ENCODE measurements at places on chromosomes 5 and 9.

GRCh38 chr5:43075319-43076293, 35.5 kb upstream of the ANXA2R start:
- no peak for DNase-seq

GRCh38 chr9:15222313-15222712, 84.7 kb downstream of the TTC39B start:
- no peak for DNase-seq

DNA sequence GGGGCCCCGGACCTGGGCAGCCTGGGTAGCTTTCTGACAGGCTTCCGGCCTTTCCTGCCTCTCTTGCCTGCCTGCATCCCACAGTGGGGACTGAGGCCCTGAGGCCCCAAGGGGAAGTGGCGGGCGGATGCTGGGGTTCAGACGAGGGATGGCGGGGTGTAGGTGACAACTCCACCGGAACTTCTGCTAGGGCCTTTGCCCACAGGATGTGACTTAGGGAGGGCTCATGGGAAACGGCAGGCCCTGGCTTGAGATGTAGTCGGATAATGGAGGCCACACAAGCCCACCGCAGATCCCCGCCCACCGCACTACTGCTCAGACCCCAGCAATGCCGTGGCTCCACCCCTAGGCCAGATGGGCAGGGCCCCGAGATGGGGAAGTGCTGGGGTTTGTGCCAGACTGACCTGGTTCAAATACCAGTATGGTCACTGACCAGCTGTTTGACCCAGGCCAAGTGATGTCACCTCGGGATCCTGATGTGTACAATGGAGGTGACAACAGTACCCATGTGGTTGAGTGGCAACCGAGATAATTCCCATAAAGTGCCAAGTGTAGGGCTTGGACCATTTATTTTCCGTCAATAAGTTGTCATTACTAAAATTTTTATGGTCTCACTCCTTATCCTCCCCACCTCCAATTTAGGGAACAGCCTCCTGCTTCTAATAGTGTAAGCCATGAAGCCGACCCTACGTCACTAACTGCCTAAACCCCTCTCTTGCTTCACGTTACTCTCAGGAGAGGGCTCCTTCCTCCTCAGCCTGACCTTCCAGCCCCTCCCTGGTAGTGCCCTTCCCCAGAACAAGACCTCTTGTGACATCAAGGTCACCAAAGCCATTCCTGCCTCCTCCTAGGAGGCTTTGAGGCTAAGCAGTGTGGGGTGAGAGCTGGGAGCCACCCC, 2.5 kb upstream of the CDK9 start:
- peak; percentile 48 for DNase-seq

GRCh38 chr5:167415779-167416746, 875.4 kb upstream of the WWC1 start:
- DNase-seq = no peak

DNA sequence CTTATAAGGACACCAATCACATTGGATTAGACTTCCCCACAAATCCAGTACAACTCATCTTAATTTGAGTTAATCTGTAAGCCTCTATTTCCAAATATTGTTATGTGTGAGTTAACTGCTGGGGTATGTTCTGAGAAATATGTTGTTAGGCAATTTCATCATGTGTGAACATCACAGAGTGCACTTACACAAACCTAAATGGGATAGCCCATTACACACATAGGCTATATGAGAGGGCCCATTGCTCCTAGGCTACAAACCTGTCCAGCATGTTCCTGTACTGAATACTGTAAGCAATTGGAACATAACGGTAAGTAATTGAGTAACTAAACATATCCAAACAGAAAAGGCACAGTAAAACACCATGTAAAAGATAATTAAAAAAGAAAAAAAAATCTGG, 19.1 kb upstream of the ARSI start:
- no peak for DNase-seq

DNA sequence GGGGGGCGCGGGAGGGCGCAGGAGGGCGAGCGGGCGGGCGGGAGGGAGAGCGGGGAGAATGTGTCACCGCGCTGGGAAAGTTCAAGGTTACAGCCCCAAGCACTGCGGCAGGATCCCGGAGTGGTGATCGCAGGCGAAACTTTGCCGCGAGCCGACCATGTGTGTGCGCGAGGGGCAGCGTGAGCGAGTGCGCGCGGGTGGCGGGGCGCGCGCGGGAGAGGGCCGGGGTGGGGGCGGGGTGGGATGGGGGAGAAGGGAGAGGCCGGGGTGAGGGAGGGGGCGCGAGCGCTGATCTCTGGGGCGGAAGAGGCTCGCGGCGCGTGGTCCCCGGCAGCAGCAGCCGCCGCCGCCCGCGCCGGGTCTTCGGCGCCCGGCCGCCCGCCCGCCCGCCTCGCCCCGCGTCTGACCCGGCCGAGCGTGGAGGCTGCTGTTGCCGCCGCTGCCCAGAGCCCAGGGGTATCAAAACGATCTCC, at the start of gene NFIB:
NFIB (minus strand) TSS at position 191 of the 473 bp plus-strand sequence. CDS start 630 bp downstream, outside the sequence.
- no peak for DNase-seq

DNA sequence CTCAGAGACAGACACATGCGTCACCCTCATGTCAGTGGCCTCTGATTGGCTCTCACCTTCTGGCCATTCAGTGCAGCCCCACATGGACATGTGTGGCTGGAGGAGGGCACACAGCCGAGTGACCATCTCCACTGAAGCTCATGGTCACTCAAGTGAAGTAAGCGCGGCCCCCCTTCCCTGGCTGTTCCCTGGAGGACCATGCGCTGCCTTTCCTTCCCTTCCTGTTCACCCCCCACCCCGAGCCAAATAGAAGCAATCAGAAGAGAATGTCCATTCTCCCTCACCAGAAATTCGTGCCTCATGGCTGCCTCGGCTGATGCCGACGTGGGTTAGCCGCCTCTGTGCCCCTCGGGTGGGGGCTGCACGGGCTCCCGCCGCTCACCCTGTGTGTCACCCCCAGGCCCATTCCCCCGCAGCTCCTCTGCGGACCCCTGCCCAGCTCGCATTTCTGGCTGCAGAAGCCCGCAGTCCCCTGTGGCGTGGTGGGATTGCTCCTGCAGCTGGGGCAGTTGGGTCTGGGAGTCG, 12.5 kb upstream of the COL5A1 start:
- DNase-seq = no peak

- DNase-seq = no peak
Observed at GRCh38 chr5:103441523-103441922, 121.1 kb downstream of the NUDT12 start.

DNA sequence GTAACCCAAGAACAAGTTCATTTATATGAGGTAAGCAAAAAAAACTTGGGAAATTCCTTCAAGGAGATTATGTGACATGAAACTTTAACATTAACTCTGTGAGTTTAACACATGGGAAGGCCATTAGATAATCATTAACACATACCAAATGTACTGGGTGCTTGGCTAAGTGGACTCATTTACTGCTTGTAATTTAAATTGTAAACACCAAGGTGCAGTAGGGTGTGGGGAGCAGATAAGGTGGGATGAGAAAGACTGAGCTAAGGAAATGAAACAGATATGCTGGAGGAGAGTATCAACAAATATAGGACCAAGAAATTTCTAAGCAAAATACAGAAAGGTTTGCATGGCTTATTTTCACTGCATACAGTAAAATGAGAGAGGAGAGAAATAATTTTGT, 2384.8 kb upstream of the ACO1 start:
- no peak for DNase-seq

GRCh38 chr9:71136696-71137095, 15.3 kb upstream of the TRPM3 start:
- DNase-seq = no peak

- no peak for DNase-seq
Observed at GRCh38 chr5:126462239-126463014, 39.2 kb downstream of the GRAMD2B start.

DNA sequence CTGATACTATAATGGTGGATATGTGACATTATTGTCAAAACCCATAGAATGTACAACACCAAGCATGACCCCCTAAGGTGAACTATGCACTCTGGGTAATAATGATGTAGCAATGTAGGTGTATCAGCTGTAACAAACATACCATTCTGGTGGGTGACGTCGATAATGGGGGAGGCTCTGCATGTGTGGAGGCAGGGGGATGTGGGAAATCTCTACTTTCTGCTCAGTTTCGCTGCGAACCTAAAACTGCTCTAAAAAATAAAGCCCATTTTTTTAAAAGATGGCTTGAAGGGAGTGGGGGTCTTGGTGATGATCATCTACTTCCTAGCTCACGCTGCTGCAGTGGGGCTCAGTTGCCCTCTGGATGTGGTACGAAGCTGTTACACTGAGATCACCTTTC, 51.1 kb downstream of the RASGEF1C start:
- no peak for DNase-seq

GRCh38 chr5:37739817-37740261, 100.0 kb downstream of the GDNF start:
- no peak for DNase-seq

DNA sequence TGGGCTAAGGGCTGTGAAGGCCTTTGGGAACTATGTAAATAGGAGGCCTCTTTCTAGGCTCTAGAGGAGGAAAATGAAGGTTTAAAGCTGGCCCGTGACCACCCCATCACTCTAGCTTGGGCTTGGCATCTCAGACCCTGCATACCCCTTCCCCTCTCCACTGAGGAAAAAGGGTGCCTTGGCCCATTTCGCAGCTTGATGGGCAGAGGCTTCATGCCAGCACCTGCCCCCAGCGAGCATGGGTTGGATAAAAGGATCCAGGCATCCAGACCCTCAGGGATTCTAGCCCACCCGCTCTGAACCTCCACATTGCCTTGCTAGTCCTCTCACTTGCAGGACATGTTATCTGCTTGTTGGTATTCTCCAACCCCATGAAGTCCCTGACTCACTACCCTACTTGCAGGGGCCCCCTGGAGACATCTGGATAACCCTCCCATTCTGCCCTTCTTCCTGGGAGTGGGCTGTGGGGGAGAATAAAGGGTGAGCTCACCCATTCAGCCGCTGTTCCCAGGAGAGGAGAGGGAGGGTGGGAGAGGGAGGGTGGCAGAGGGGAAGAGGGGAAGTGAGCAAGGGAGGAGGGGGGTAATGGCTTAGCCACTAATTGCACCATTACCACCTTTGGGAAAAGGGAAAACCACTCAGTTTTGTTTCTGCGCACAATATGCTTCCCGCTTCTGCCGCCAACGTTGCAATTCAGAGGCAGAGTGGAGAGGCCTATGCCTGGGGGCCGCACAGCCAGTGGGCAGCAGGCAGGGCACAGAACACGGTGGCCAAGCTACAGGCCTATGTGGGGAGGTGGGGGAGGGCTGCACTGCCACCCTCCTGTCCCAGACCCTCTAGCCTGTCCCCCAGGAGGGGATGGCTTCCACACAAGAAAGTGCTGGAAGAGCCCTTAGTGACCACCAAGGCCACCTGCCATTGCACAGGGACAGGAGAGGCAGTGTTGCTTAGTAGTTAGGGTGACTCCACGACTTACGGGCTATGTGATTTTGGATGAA, 2.1 kb upstream of the CAMK2A start:
- no peak for DNase-seq

DNA sequence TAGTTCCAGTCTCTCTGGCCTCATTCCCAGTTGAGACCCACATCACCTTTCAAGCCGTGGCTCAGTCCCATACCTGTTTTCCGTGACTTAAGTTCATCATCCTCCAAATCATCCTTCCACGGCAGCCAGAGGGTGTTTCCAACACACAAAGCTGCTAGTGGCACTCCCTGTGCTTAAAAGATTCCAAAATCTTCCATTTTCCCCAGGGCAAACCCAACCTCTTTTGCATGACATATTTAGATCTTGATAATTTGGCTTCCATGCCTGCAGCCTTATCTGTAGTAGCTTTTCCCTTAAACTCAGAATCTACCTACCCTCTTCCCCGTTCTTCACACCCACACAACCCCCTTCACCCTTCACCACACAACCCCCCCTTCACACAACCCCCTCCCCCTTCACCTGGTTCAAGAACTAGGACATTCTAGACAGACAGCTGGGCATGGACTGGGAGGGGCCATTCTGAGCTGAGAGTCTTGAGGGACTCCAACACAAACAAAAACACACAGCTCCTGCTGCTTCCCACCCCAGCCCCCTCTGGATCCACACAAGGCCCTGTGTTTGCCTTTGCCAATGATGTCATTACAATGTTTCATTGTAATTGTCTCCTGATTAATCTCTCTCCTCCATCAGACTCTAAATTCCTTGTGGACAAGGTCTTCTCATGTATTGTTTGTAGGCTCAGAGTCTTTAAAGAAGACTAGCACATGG, 268.2 kb downstream of the SH3GL2 start:
- DNase-seq = no peak

DNA sequence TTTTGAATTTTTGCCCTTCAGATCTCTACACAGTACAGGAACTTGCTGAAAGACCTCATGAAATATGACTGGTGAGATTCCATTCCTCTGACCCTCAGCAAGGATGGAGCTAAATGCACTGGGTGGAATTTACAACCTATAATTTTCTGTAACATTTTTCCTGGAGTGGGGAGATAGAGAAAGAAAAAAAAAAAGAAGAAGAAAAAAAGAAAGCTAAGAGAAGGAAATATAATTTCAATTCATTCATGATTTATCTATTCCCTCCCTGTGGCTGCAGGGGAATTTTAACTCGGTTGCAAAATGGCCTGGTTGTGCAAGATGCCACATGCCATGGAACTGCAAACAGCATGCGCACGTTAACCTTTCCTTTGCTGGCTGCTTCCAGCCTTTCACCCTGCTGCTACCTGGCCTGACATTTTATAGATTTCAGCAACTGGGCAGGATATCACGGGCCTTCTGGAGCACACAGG, 155.4 kb downstream of the FSTL4 start:
- no peak for DNase-seq

DNA sequence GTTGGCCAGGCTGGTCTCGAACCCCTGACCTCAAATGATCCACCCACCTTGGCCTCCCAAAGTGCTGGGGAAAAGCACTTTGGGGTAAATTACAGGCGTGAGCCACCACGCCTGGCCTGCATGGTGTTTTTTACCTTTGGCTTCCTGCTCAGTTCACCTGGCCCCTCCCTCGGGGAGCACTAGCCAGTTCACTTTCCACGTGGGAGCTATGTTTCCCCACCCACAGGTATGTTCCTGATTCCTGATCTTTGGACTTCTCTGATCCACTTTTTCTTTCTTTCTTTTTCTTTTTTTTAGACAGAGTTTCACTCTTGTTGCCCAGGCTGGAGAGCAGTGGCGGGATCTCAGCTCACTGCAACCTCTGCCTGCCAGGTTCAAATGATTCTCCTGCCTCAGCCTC, 15.8 kb downstream of the DAB2IP start:
- no peak for DNase-seq

- no peak for DNase-seq
Observed at GRCh38 chr5:56574778-56575177, 240.6 kb upstream of the MAP3K1 start.

DNA sequence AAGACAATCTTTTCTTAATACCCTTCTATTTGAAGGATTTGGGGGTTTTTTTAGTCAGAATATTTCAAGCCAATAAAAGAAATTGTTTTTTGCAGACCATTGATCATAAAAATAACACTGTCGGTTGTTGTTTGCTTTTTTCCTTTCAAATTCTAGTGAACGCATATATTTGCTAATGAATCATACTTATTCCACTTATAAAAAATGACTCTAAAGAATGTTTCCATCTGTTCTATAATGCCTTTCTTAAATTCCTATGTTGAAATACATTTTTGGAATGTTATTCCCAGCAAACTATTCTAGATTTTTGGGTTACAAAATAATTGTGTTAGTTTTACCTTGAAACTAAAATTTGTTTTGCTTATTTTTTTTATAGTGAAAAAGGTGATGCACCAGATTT, 32.2 kb downstream of the CWC27 start:
- DNase-seq = no peak

- no peak for DNase-seq
Observed at GRCh38 chr5:121292664-121293063, 559.0 kb upstream of the FTMT start.
